ENCODE measurements at places on chromosomes 5 and 9.

DNA sequence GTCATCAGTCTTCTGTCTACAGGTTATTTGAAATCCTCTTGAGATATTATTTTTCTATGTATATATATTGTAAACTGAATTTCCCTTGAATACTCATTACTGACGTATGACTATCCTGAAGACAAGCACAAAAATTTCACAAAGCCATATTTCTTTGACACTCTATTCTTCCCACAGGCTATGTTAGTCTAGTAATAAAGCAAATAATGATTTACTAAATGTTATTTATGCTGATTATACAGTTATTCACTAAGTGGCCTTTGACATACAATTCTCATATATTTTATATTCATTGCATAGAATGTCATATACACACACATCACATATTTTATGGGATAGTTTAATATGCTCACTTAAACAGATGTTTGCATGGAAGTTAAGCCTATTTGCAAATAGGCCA, 793.0 kb upstream of the GRAMD2B start:
- DNase-seq, result no peak

DNA sequence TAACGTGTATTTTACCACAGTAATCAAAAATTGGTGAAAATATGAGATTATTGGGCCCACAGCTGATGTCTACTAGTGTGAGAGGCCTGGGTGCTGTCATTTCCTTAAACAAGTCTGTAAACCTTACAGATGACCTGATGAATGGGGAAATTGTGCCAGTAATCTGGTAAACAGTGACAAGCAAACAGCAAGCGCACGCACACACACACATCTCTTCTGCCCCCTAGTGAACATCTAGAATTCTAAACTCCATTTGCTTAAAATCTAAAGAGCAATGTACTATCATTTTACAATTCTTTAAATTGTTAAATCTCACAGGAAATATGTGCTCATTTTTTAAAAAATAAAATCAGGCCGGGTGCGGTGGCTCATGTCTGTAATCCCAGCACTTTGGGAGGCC, 7.5 kb upstream of the RAPGEF1 start:
- DNase-seq, result peak; percentile 71

- no peak for DNase-seq
Observed at GRCh38 chr5:61280761-61281427, 51.2 kb upstream of the ZSWIM6 start.

DNA sequence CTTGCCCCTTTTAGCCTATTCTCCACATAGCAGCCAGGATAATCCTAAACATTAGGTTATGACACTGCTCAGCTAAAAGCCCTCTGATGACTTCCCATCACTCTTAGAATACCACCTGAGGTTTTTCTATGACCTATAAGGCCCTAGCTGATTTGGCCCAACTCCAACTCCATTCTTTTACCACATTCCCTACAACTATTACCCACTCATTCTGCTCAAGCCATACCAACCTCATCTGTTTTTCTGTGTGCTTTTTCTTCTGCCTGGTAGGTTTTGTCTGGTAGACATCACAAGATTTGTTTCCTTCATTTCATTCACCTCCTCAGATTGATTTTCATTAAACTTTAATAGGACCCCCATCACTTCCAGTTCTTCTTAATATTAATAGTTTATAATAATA, 12.5 kb upstream of the FCHO2 start:
- DNase-seq, result no peak

- DNase-seq, result peak; percentile 13
Observed at GRCh38 chr5:168291342-168291963, at the start of gene WWC1. TSS of gene WWC1 (plus strand) at chr5:168291645. CDS start at chr5:168292153, 508 bp downstream.

DNA sequence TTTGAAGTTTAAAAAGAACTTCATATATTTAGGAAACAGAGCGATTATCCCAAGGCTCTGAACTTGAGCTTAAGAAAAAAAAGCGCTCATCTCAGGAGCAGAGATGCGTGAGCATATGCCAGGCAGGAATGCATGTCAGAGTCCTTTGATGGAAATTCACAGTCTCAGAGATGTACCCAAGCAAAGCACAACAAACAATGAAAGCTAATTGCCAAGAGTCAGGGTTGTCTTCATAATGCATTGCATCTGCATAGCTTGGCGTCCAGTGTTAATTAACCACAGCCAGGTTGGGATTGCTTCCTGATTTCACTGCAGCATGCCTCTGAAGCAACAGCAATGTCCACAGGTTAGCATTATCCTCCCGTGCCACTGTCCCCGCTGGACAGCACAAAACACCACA, 907.0 kb upstream of the DMAC1 start:
- DNase-seq, result no peak

- DNase-seq, result no peak
Observed at GRCh38 chr9:113992994-113993393, 85.1 kb downstream of the AMBP start.

DNA sequence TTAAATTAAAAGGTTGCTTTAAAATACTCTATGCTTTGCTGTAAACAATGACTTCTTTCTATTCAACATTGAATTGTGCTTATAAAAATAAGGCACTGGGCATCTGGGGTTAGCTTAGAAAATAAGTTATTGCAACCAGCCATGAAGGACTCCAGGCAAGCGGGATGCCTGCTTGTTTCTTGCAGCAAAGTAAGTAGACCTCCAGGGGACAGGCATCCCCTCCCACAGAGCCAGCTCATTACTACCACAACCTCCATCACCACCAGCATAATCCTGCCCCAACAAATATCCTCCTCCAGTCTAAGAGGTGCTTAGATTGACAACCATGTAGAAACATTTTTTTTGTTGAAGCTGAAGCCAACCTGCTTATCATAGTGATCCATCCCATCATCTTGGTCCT, 190.4 kb downstream of the TARS1 start:
- no peak for DNase-seq

DNA sequence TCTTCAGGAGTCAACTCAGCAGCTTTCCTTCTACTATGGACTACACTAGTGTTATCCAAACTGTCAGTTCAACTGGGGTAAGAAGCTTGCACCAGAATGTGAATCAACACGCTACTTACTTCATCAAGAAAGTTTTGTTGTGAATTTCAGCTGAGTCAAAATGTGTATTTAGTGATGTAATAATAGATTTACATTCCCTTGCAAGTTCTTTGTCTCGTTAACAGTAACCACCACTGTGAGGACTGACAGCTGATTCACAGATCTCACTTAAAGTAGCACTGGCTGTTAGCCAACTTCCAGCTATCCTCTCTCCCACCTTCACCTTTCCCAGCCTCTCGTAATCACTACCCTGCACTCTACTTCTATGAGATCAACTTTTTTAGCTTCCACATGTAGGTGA, 445.3 kb downstream of the NTRK2 start:
- DNase-seq, result no peak

- DNase-seq, result no peak
Observed at GRCh38 chr5:157247267-157247666, 18.7 kb upstream of the CYFIP2 start.

DNA sequence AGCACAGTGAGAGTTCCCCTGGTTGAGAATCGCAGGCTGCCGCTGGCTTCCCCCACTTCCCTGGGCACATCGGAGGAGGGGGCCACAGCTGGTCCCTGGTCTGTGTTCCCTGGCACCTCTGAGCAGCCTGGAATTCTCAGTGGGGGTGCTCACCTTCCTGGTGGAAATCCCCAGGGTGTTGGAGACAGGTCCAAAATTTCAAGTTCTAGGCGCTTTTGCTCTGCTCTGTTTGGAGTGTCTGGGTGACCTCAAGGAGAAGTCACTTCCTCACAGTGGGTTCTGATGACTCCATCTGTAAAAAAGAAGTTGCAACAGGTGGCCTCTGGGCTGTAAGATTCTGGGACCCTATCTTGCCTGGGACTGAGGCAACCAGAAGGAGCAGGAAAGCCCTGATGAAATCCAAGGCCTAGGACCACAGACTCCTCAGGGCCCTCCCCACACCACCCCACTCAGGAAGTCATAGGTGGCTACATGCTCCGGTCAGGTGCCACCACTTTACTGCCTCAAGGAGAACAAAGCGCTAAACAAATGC, at the start of gene TRAF1:
Gene TRAF1 (minus strand): TSS at position 400 of the 532 bp plus-strand sequence. CDS start 721 bp downstream, outside the sequence.
- DNase-seq, result no peak

DNA sequence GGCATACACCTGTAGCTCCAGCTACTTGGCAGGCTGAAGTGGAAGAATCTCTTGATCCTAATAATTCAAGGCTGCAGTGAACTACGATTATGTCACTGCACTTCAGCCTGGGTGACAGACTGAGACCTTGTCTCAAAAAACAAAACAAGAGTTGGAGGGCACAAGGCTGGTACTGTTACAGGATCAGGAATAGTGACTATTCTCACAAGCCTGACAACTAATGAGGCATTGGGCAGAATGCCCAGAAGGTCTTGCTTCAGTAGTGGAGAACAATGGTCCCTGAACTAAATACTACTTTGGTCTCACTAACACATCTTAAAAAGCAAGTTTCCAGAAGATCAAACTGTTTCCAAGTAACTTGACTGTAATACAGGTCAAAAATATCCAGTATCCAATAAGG, 182.9 kb upstream of the RFX3 start:
- no peak for DNase-seq

DNA sequence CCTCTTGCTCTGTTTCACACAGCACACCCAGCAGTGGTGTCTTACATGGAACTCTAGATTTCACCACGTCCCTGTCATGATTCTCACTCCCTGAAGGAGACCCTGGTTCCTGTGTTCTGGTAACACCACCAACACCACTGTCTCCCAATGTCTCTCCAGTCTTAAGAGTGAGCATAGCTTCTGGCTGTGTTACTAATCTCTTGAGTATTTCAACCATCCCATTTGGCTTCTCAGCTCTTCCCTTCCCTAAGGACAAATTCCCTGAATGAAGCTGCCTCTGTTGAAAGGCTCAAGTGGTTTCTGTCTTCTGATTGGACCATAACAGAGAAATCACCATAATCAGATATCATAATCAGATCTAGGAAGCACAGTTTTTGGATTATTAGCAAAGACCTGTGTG, 311.8 kb downstream of the DNAH5 start:
- DNase-seq, result no peak

GRCh38 chr5:10729320-10730042, 31.6 kb downstream of the DAP start:
- no peak for DNase-seq

DNA sequence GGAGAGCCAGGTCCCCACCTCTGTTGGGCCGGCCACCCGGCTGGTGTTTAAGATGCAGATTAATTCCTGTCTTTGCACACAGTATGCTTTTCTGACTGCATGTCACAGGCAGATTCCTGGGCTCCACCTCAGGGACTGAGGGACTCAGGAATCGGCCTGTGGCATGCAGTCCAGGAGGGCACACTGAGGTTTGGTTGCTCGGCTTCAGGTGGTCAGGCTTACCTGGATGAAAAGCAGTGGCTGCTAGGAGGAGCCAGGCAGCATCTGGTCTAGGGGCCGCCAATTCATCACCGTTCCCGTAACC, 1.1 kb downstream of the WDR5 start:
- no peak for DNase-seq

- DNase-seq, result peak; percentile 35
Observed at GRCh38 chr5:43422143-43422542, 10.0 kb upstream of the CCL28 start.

DNA sequence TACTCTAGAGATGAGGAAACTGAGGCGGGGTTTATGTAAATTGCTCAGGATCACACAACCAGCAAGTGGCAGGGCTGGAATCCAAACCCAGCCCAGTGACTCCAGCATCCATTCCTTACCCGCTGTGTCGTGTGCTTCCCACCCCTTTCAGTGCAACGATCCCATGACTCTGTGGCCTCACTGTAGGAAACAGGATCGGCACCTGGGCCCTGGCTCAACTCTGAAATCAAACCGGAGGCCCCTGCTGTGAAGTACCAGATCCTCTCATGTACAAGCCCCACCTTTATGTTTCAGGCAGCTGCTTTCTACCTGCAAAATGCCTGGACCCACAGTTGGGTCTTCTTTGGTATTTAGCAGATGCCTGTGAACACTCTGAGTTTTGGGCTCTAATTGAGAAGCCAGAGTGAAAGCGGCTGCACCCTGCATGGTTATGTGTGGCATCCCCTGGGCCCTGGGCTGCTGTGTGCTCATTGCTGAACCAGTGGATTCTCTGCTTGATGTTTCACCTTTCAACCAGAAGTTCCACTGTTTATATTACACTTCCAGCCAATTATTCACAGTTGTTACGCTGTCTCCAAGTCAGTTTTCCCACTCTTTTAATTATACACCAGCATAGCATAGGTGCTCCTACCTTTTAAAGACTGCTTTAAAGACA, 36.7 kb downstream of the ABLIM3 start:
- no peak for DNase-seq

- peak; percentile 86 for DNase-seq
Observed at GRCh38 chr5:172280929-172281328, 2.6 kb downstream of the UBTD2 start.

DNA sequence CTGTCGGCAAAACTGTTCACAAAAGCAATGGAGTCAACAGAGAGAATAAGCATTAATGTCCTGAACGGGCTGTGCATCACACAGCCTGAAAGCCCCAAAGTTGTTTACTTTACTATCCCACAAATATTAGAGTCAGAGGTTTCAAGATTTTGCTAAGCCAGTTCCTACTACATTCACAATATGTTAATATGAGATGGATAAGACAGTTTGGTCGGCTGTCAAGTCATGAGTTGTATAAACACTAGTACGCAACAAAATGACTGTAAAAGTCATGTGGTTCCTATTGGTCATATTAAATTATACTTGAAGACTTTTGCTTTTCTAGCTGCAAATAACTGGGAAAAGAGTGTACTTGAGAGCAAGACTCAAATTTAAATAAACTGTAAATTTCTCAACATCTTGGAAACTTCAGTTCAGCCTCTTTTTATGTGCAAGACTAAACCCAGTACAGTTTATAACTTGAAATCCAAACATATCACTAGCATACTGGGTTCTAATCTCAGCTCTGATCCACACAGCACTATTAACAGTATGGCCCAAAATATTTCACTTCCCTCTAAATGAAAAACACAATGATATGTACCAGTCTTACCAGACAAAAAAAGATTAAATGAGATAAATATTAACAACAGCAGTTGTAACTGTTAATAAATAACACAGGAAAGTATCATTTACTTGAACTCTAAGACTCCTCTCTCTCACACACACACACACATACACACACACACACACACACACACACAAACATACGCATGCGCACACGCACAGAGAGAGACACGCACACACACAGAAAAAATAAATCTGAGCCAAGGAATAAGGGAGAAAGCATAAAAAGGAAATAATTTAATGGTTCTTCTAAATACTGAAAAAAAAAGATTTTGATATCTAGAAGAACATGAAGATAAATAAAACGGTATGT, 33.1 kb downstream of the FANCC start:
- DNase-seq, result peak; percentile 92

DNA sequence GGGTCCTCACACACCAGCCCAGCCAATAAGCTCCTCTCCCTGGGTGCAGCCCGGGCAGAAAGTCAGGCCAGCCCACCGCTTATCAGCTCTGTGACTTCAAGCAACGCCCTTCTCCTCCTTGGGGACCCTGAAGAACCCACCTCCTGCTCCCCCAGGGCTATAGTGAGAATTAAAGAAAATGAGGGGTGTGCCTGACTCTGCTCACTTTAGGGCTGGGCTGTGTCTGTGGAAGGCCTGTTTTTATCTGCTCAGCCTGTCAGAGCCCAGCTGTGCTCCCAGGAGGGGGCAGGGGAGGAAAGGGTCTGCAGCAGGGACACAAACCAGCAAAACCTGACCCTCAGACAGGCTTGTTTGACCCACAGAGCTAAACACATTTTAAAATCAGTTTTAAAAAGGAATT, 3.9 kb downstream of the GPRIN1 start:
- DNase-seq, result no peak

- DNase-seq, result peak; percentile 92
Observed at GRCh38 chr9:111481885-111482636, 2.1 kb downstream of the ECPAS start.

- DNase-seq, result peak; percentile 61
Observed at GRCh38 chr5:41707853-41708603, 162.2 kb downstream of the OXCT1 start.
